ENCODE measurements at places on chromosomes 1 and 21.

DNA sequence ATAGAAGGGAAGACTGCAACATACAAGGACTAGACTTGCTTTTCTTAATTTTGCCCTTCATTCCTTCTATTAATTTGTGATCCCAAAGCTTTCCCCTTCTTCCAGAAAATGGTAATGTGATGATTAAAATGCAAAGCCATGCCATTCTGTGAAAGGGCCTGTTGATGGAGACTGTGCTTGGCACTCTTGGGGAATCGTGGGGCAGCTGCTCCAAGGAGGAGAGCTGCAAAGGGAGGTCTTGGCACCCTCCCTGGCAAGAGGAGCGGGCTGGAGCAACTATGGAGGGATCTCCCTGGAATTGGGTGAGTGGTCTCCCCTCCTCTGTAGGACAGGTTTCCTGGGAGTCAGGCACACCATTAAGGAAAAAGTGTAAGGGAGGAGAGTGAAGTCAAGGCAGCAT is 16.6 kb downstream of the CACNA1S start:
- no peak for DNase-seq

- DNase-seq, result no peak
These were observed 82.7 kb downstream of the KCND3 start for GRCh38 chr1:111906816-111907215.

DNA sequence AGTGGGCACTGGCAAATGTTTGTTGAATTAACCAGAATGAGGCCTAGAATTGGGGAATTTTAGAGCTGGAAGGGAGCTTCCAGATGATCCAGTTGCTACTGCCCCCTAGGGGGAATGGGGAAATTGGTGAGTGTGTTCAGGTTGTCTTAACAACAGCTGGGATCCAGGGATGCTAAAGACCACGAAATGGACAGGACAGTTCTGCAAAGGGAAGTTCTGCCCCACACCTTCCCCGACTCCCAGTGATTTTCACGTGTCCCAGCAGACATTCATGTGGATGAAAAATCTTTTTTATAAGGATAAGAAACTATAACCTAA is 33.9 kb downstream of the TRIM62 start:
- DNase-seq, result no peak

GRCh38 chr1:201456499-201457309 is 12.3 kb downstream of the PHLDA3 start:
- no peak for DNase-seq

GRCh38 chr1:155931332-155932038 is 2.7 kb downstream of the KHDC4 start:
- DNase-seq, result no peak

- no peak for DNase-seq
These were observed 7.8 kb downstream of the HSPA6 start for GRCh38 chr1:161531986-161532643.

Data from stimulated activated CD4-positive, alpha-beta T cell treated with anti-CD3 and anti-CD28 coated beads, Interleukin-12 subunit alpha, Interleukin-12 subunit beta, amount 100 ng/mL, for 48 hours (primary cell).